GM18507 (cell line): ENCODE measurements at places on chromosomes 4 and X.

DNA sequence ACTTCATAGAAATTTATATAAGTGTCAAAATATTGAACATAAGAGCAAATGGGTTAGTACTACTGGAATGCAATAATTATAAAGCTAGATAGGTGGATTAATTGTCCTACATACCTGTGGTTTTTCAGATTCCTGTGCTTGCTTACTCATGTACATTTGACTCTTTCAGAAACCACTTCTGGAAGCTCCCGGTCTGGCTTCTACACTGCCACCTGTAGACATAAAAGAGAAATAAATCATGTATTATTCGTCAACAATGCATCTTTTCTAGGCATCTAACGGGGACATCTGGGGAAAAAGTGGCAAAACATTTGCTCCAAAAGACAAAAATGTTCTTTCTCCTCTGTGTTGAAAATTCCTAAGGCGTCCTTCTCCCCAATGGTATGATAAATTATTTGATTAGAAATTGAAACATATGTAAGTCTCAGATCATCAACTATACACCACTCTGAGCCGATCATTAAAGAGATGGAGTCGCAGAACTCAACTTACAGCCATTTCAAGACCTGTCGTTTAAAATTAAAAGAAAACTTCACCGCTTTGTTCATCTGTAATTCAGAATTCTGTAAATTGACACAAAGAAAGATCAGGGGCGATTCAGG lies 648.7 kb upstream of the DIPK2B start:
- DNase-seq = no peak

DNA sequence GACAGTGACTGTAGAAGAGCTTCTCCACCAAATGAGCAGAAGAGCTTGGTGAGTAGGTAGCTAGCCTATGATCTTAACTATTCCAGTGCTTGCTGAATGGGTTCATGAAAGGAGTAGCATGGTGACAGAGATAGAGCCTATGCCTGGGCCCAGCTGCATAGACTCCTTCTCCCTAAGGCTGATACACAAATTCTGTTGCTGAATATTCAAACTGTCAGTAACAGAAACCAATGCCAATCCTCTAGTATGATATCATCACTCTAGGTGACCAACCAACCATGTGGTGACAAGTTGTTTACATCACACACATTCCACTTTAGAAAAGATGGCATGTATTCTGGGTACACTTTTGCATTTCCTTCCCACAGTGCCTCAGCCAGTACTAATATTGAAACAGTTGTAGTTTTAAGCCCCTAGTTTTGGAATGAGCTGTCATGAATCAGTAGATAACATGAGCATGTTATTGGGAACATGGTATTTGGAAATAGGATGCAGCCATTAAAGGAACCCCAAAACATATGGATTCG lies 103.4 kb upstream of the GRXCR1 start:
- no peak for DNase-seq

DNA sequence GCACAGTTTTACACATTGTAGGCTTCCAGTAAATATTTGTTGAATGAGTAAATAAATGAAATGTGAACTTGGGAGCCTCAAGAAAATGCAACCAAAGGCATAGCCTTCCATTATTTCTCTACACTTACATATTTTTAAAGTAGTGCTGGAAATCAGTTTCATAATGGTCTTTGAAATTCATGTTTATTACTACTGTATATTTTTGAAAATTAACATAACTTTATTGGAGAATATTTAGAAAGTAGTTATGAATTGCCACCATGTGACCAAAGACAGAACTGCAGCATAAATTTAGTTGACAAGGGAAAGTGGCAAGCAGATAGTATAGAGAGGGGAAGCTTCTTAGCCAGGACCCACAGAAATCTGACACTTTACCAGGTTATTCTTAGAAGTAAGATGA lies 6.4 kb downstream of the TCEAL8 start:
- no peak for DNase-seq

DNA sequence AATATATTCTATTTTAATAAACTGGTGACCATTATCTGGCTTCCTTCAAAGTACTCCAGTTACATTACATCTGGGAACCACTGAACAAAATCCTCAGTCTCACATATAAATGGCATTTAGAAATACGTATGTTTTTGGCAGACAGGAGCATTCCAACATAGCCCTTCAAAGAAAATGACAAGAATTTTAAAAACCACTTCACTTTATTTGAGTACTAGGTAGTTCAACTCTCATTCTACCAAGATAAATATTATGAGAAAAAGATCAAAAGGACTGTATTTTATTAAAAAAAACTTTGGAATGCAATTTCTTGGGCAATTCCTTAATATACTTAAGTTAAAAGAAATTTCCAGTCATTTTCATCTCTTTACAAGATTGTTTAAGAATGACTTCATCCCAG lies 17.6 kb downstream of the TNIP3 start:
- DNase-seq = no peak
